ENCODE measurements at places on chromosomes 7 and 10.

- no peak for DNase-seq
Observed at GRCh38 chr7:22996470-22996869, 17.5 kb downstream of the HYCC1 start.

DNA sequence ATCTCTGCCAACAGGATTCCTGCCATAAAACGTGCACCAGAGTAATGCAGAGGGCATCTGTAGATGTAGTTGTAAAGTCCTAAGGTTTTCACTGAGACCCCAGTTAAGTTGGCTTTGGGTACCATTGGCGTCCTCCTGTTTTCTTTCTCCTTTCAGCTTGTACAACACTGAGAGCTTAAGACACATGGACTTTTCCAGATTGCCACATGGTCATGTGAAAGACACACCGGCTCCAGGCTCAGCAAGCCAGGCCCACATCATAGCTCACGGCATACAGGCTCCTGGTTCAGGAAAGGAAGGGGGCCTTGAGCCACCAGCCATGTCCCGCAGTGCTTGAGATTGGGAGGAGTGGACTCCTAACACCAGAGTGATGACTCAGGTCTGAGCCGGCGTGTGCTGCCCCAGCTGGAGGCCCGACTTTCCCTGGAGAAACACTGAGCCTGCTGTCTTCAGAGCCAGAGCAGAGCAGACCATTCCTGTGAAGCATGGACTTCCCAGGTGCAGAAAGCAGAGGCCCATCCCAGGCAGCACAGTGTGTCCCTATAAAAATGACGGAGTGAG is 252.7 kb downstream of the PRPF18 start:
- DNase-seq: no peak

DNA sequence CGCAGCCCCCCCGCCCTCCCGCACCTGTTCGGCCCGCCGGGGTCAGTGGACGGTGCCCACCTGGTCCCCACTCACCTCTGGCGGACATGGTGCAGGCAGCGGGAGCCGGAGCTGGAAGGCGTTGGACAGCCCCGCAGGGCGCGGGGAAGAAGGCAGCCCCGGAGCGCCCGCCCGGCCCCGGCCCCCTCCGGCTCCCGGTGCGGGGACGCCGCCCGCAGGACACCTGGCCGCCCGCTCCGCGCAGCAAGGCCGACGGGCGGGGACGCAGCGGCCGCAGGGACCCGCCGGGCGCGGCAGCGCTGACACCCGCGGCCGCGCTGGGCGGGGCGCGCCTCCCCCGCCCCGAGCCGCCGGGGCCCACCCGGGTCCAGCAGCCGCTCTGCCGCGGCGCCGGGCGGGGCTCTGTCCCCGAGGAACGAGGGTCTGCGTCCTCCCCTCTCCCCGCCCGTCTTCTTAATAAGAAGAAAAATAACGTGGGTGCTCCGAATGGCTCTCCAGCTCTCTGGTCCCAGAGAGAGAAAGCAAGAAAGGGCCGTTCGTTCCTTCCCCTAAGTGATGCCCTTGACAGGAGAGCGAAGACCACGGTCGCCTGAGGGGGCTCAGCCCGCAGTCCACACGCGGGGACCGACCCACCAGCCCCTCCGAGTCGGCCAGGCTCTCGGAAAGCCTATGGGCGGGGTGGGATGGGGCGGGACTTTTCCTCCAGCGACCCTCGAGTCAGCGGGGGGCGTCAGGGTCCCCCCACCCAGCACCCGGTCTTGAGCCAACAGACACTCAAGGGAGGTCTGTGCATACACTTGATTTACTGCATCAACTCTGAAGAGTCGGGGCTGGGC is 53.4 kb upstream of the FHIP2A start:
- DNase-seq: no peak

DNA sequence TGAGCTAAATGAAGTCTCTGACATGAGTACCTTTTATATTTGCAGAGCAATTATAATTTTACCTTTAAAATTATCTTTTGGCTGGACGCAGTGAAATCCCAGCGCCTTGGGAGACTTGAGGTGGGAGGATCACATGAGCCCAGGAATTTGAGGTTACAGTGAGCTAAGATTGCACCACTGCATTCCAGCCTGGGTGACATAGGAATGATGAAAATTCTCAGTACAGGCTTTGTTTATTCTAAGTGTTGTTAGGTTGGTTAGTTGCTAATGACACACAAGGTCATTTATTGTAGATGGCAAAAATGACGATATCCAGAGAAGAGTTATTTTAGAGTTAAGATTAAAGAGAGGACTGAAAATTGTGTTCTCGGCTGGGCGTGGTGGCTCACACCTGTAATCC is 87.6 kb downstream of the XRCC2 start:
- DNase-seq: peak; percentile 6

- DNase-seq: no peak
Observed at GRCh38 chr7:132076301-132077035, 499.8 kb downstream of the PLXNA4 start.

- no peak for DNase-seq
Observed at GRCh38 chr10:35707642-35708425, 65.7 kb upstream of the FZD8 start.

DNA sequence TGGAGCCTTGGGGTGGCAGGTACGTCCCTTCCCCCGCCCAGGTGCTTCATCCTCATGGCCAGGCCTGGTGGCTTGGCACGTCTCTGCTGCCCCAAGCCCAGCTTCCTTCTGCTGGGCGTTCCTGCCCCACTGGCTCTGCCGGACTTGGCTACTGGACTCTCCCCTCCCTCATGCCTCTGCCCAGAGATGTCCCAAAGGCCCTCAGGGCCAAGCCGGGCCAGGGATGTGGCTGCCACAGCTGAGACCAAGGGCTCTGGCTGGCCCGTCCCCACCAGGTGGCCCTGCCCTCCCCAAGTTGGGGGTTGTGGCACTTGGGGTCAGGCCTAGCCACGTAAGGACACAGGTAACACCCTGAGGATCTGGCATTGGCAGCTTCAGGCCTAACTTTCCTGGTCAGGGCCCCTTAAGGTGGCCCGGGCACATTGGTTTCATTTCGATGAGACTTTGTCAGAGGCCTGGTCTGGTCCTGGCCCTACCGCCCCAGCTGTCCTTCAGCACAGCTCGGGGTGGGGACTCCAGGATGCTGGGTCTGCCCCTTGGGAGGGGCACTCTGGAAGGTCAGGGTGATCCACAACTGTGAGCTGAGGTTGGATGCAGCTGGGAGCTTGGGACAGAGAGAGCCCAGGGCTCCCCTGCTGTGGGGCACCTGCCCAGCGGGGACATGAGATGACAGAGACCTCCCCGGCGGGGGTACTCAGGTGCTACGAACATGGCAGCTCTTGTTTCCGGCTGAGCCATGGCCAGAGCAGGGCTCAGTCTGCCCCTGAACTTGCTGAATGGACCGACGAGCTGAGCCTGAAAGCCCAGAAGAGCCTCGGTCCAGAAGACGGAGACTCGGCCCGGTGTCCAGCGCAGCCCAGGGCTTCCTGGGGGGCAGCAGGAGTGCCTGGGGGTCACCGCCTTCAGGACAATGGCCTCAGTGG is 2.9 kb downstream of the BHLHA15 start:
- DNase-seq: peak; percentile 76

DNA sequence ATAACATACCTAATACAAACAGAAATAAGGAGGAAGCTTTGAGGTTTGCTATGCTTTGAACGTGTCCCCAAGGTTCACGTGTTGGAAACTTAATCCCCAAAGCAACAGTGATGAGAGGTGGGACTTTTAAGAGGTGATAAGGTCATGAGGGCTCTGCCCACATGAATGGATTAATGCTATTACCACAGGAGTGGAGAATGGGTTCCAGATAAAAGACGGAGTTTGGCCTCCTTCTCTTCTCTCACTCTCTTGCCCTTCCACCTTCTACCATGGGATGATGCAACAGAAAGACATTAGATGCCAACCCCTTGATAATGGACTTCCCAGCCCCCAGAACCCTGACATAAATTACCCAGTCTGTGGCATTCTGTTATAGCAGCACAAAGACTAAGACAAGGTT is 9.6 kb downstream of the ITGB1 start:
- DNase-seq: no peak

- DNase-seq: no peak
Observed at GRCh38 chr10:52706332-52707070, 66.1 kb downstream of the MBL2 start.

DNA sequence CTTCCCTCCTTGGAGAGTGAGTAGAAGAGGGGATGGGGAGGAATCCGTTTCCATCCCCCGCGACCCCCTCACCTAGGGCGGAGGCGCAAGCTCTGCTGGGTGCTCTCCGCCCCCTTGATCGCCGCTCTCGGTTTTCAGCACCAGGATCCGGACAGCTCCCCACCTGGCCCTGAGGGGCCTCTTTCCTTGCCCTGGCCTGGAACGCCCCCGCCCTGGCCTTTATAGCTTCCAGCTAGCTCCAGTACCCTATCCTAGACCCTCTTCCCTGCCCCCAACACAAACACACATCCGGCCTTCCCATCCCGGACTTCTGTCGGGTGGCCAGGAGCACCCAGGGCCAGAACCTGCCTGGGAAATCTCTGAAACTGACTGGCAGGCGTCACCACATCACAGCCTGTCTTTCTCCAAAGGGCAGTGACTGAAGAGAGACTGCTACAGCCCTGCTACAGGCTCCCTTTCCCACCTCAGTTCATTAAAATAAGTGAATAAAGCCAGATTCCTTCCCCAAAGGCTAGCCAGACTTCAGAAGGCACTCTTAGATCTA is 72.3 kb upstream of the LEP start:
- no peak for DNase-seq

- no peak for DNase-seq
Observed at GRCh38 chr7:12990440-12990839, 303.0 kb downstream of the ARL4A start.

- no peak for DNase-seq
Observed at GRCh38 chr10:117425974-117426566, 50.8 kb upstream of the PDZD8 start.

DNA sequence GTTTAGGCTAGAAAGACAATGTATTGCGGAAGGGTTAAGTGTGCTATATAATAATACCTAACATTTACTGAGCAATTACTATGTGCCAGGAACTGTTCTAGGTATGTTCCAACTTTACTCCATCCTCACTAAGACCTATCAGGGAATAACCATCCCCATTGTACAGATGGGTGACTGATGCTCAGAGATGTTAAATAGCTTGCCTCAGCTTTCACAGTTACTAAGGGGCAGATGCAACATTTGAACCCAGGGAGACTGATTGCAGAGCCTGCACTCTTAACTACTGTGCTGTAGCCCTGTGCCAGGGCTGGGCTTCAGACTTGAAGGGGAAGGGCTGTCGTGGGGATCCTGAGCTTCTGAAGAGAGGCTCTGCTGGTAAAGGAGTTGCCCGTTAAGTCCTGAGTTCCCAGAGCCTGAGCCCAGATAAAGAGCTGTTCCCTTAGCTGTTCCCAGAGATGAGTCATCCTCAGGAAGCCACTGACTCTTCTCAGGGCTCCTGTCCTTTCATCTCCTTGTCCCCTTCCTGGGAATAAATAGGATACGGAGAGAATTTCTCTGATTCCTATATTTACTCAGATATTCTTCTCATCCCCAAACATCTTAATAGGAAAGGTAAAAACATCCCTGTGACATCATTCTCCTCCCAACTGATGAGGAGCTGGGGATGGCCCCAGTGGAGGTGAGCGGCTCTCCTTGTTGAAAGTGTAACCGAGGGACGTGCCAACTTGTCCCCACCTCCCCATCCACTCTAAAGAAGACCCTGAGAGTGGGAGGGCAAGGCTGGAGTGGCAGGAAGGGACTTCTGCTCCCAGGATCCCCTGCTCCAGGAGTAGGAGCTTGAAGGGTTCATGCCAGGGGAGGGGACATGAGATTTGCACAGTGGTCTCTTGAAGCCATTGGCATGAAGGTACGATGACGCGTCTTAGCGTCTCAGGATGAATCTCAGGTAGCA is 28.0 kb upstream of the HABP2 start:
- DNase-seq: no peak

DNA sequence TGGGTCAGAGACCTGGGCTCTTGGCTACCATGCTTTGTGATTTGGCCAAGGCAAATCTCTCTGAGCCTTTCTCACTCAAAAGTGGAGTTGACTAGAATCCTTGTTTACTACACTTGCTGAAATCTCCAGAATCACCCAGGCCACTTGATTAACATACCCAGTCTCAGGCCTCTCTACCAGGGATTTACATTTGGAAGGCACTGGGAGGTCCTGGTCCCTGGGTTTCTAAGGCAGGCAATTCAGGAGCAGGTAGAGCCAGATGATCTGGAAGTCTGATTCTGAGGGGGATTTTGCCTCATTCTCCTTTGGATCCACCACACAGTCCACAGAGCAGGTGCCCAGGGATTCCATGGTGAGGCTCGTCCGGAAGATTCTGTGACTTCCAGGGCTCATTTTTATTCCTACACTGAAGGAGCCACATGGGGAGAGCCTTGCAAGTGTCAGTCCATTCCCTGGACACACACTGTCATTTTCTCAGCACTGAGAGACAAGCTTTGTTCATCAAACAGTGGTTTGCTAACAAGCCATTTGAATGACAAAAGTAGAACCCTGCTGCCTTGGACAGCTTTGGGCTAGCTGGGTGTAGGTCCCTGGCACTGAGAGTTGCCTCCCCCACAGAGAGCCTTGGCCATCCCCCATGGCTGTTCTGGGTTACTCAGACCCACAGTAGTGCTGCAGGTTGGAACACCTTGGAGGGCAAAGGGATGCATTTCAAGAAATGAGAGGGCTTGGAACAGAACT is 74.2 kb downstream of the NOC3L start:
- no peak for DNase-seq

DNA sequence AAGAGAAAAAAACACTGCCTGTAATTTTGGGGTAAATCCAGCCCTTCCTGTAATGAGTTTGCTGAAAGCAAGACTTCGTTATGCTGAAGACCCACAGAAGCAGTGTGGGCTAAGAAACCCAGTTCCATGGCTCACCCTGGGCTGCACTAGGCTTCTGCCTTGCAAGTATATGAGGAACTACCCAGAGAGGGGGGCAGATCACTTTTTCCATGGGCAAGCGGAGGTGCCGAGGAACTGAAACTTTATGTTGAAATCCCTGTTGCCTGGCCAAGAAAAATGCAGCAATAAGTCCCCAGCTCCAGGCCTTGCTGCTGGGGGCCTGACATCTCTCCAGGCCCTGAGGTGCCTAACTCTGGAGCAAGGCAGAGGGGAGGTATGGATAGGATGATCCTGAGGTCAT is 8.5 kb downstream of the RASSF4 start:
- DNase-seq: peak; percentile 82

GRCh38 chr7:29564496-29565223 is 1.0 kb downstream of the PRR15 start:
- peak; percentile 79 for DNase-seq

- no peak for DNase-seq
Observed at GRCh38 chr10:33064706-33065105, 106.7 kb upstream of the ITGB1 start.
